Colonic mucosa (tissue), 4 donors: ENCODE measurements at places on chromosomes 4 and X. TPM values are rescaled to one million over a fixed set of nuclear protein-coding genes. Genes with fewer than 3 reads are reported as not detected.

The UGT2B10 gene
- total RNA-seq, result 0.40 TPM

- no peak for DNase-seq
Observed at GRCh38 chr4:105546086-105546485, 6.3 kb upstream of the ARHGEF38 start.

The STPG2 gene
- total RNA-seq, result not detected

DNA sequence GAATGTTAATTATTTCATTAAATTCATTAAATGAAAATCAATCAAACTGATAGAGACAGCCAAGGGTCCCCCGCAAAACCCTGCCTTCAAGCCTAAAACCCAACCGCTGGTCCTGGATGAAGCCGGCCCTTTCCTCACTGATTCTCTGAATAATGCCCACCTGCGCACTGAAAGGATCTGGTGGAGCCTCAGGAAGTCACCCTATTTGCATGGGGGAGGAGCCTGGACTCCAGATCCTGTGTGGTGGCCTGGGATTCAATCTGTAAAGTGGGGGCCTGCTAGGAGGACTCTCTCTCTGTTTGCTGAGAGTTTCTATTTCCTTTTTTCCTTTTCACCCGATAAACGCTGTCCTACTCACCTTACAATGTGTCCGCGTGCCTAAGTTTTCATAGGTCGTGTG is 97.9 kb upstream of the ADAMTS3 start:
- no peak for DNase-seq

GRCh38 chr4:109410776-109411175 is 22.8 kb upstream of the SEC24B start:
- no peak for DNase-seq

- DNase-seq, result no peak
Observed at GRCh38 chr4:179595671-179596410, 2153.6 kb upstream of the AGA start.
